ENCODE measurements at places on chromosomes 16 and 17. TPM values are rescaled to one million over a fixed set of nuclear protein-coding genes. Genes with fewer than 3 reads are reported as not detected.

DNA sequence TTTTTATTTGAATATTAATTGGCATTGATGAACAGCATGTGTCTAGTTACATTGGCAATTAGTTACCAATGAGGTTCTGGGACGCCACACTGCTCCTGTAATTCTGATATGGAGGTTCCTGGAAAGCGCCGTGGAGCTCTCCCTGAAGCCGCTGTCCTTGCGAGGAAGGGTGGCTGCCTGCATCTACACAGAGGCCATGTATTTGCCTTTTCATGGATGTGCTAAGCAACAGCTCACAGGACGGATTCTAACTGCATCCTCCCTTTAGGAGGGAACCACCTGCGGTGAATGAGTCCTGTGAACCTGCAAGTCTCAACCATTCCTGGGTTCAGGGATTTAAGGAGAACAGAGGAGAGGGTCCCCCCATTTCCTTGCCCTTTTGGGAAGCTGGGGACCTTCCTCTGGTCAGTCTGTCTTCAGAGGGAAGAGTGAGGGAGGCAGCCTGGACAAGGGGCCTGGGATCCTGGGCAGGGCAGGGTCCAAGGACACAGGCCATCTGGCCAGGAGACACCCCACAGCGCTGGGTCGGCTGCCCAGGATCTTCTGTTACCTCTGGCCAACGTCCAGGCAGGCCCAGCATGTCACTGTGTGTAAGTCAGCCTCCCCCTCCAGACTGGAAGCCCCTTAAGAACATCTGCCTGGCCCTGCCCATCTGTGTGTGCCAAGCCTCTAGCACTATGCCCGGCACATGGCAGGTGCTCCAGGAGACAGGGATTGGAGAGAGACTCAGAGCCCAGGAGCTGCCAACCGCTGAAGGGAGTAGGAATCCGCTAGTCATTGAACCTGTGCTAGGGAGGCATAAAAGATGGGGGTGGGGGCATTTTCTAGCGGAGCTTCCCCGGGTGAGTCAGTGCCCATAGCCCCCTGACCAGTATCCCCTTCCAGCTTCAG, 314.1 kb upstream of the TNRC6C start:
- no peak overlapping the region for H3K27ac ChIP-seq
- no peaks in the 10 kb centered on the region for H3K4me1 ChIP-seq
- no peak for DNase-seq
- no peaks in the 10 kb centered on the region for H3K27me3 ChIP-seq
- H3K36me3 ChIP-seq: no peaks in the 10 kb centered on the region

GRCh38 chr16:17307504-17307903, 163.3 kb downstream of the XYLT1 start:
- no peaks in the 10 kb centered on the region for H3K27me3 ChIP-seq
- no peak for DNase-seq
- H3K4me1 ChIP-seq: peaks cover 10% of the 10 kb centered on the region
- no peaks in the 10 kb centered on the region for H3K36me3 ChIP-seq

The TRAF7 gene
- total RNA-seq: 36.0 TPM

DNA sequence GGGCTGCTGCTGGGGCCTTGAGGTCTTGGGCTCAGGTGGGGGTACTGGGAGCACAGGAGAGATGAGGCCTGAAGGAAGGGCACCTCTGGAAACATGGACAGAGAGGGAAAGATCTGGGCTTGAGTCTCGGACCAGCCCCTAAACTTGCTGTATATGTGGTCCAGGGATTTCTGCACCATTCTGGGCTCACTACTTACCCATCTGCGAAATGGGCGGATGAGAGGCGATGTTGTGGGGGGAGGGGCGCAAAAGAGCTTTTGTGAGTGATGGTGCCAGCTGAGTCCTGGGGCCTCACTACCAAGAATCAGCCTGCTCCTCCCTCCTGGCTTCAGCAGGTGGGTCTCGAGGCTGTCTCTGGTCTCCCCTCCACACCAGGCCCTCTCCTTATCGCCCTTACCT, 285 bp downstream of the C17orf99 start:
- H3K27ac ChIP-seq: no peak overlapping the region
- H3K36me3 ChIP-seq: no peaks in the 10 kb centered on the region
- no peak overlapping the region for H3K4me3 ChIP-seq
- H3K4me1 ChIP-seq: peaks cover 21% of the 10 kb centered on the region
- no peak for DNase-seq
